Cortex of kidney (tissue), 1 donor: ENCODE measurements at places on chromosomes 7 and 10.

DNA sequence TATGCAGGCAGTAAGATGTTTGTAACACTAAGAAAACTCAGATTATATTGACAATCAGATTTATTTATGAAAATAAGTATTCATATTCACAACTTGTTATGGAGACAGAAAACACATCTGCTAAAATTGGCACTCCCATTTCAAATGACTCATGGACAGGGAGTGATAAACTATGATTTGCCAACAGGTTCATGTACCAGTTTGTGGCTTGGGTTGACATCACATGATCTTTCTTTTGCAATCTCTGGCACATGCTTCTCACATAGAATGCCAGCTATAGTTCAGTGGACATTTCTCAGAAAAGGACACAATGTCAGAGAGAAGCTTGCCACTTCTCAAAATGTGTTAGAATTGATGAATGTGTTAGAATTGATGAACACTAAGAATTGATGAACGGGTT, 663.2 kb upstream of the ANKRD30A start:
- DNase-seq = no peak

DNA sequence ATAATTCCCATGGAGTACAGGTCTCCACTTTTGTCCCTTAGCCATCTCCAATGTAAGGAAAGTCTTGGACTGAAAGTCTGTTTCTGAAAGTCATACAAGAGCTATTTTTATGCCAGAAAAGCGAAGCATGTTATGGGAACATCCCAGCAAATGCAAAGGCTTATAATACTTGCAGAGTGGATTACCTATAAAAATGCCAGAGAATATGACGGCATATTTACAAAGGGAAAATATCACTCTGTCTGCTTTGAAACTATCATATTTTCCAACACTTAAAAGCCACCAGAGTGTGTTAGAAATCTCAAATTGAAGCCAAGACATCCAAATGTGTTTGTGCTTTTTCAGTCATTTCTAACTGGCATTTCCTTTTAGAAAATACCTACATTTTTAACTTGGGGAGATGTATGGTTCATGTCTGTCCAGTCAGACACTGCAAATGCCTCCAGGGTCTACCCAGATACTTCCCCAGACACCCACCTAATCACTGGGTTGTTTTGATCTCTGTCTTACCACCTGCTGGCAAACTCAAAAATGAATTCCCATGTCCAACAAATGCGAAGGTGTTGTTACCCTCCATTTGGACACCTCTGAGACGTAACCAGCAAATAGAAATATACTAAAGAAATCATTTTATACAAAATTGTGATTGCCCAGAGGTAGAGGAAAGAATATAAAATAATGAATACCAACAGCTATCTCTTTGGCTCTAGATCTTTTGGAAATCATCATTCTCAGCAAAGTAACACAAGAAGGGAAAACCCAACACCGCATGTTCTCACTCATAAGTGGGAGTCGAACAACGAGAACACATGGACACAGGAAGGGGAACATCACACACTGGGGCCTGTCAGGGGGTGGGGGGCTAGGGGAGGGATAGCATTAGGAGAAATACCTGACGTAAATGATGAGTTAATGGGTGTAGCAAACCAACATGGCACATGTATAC, 1.2 kb downstream of the ITIH2 start:
- DNase-seq = no peak

DNA sequence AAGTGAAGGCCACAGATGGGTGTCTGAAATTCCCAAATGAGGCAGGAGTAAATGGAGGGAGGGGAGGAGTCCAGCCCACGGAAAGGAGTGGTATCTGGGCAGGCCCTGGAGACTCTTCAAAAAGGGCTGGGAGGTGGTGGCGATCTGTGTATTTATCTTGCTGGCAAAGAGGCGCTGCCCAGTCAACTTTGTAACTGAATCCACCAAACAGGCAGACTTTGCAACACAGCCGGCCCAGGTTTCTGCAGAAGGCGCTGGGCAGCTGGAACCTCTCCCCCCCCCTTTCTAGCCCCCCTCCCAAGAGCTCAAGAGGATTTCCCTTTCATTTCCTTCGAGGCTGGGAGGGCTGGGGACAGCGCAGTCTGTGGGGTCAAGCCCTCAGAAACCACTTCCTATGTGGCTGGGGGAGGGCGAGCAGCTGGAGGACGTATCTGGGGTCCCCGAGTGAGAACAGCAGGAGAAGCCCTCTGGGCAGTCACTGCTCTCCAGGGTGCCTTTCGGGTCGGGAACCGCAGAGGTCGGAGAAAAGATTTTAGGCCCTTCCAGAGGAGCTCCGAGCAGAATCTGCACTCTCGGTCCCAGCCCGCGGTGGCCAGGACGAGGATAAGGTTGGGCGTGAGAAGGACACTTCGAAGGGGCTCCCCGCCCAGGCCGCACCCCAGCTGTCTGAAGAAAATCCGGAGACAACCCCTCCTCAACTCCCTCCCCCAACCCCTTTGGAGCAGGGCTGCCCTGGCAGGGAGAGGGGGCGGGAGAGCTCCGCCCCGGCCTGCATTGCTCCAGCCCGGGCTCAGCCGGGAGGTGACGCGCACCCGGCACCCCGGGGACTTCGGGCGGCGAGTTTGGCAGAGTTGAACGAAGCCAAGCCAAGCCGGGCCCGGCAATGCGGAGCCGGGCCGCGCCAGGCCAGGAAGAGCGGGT, 965 bp downstream of the ZCCHC24 start:
- DNase-seq = no peak

GRCh38 chr10:113743594-113743993, 7.9 kb upstream of the PLEKHS1 start:
- DNase-seq = no peak

DNA sequence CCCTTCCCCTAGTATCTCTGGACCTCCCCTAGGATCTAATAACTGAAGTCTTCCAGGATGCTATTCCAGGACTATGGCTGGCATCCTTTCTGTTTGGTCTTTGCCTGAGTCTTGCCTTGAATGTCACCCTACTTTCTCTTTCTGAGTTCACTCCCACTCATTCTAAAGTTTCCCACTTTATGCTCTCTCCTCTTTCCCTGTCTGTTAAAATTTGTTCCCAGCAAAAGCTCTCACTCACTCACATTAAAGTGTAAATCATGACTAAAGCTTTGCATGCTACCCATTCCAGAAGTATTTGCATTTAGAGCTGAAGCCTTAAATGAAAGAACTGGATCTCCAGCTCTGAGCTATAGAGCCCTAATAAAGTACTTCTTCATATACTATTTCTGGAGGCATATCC, 42.1 kb upstream of the RAPGEF5 start:
- DNase-seq = no peak

GRCh38 chr7:104800307-104800706, 213.7 kb upstream of the KMT2E start:
- no peak for DNase-seq

DNA sequence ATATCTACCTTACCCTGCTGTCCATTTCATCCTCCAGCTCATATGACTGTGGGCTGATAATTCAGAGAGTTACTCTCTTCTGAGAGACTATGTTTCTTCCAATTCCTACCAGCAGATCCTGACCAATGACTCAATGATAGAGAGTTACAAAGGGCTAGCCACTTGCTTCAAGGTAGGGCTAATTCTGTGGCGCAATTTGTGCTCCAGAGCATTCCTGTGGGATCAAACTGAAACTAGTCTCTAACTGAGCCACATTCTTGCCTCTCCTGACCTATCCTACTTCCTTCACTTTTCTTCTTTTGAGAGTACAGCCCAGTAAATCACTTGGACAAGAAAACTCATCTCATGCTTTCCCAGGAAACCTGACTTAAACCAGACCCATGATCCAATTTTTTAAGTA, 17.9 kb upstream of the ASZ1 start:
- no peak for DNase-seq

GRCh38 chr10:49231086-49231820, 43.1 kb upstream of the TMEM273 start:
- no peak for DNase-seq

- no peak for DNase-seq
Observed at GRCh38 chr10:17147884-17148489, 18.4 kb upstream of the CUBN start.

DNA sequence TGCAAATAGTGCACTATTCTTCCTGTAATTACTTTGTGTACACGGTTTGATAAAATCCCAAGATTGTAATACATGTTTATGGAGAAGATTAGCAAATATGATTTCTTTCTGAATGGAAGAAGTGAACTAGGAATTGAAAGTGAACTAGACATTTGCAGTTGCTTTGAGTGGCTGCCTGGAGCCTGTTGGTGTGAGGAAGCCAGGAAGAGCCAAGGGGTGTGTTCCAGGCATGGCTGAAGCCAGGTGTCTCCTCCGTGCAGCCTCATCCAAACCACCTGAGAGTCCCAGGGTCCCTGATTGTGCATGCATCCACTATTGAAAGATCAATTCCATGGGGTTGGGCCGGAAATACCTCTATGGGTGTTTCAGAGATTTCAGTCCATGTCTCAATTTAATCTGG, 253.1 kb upstream of the SHH start:
- DNase-seq = no peak

- DNase-seq = no peak
Observed at GRCh38 chr10:2948127-2948854, 119.1 kb upstream of the PFKP start.

DNA sequence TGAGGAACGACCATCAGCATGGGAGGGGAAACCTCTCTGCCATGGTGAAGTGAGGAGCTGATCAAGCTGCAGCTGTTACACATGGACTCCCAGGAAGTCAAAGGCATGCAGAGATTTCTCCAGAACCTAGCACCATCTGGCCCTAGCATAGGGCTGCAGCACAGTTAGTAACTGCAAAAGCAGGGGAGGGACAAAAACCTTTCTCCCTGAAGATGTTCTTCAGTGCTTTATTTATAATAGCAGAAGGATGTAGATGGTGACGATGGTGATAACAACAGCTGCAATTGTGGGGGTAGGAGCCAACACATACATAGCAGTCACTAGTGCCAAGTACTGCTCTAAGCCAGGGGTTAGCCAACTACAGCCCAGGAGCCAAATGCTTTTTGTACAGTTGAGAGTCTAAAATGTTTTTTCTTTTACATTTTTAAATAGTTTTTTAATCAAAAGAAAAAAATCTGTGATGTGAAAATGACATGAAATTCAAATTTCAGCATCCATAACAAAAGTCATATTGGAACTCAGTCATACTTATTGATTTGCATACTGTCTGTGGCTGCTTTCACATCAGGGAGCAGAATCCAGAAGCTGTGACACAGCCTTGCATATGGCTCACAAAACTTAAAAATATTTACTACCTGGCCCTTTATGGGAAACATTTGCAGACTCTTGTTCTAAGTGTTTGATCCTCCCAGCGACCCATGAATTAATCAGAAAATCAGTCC, 299.5 kb downstream of the ELMO1 start:
- DNase-seq = no peak

DNA sequence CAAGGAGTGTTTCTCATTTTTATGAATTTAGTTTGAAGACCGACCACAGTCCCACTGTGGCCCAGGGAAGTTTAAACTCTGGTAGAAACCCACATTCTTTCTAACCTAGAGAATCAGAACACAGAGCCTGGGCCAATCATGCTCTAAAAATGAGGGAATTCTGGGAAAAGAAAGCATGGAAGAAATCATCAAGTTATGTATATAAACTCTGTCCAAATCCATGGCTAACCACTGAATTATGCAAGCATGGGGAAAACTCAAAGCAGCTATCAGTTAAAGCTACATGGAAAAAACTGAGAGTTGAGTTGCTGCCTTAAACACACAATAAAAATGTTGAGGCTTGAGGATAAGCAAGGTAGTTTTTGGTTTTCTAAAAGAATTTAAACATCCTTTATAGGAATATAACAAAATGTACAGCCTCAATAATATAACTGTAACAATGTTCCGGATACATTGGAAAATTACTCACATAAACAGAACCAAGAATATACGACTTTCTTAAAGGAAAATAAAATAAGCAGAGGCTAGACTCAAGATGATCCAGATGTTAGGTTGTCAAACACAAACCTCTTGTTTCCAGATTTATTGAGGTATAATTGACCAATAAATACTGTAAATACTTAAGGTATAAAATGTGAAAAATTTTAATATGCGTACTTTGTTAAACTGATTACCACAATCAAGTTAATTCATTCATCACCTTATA, 311.2 kb upstream of the GNAI1 start:
- no peak for DNase-seq

DNA sequence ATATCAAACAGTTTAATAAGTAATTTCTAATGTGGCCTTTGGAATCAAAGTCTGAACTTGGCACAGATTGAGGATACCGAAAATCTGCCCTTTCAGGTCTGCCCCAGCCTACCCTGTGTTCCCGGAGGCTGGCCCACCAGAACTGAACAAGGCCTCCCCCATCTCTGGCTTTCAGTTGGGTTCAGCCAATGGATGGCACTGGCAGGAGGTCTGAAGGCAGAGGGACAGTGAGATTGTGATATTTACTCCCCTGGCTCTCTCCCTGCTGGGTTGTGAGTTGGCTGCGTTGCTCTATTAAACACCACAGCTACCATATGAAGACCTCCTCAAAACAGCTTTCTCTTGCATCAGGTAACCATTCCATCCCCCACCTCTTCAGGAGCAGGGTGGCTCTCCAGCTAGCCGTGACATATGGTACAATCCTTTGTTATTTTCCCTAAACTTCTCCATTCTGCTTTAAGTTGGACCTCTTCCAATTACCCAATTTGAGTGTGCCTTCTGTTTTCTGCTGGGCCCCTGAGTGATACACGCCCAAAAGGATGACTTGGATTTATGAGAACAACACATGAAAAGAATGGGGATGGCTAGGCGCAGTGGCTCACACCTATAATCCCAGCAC, 28.1 kb downstream of the DNMBP start:
- no peak for DNase-seq

DNA sequence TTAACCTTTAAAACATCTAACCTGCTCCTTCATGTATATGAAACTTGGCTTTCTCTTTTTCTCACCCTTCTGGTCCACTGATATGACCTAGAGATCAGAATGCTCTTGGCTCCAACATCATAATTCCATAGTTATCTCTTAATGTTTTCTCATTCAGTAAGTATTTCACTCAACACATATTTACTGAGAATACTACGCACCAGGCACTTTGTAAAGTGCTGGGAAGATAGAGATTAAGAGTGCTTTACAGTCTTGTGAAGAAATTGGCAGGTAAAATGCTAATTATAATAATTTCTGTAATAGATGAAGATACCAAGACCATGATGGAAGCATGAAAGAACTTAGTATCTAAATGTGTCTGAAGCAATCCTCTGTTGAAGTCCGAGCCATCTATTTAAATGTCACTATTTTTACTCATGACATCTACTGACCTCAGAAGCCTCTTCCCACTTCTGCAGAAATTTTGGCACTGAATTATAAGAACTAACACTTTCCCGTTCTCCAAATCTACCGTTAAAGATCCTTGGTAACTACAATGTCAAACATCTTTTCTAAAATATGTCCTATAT, 116.2 kb downstream of the HBP1 start:
- no peak for DNase-seq

DNA sequence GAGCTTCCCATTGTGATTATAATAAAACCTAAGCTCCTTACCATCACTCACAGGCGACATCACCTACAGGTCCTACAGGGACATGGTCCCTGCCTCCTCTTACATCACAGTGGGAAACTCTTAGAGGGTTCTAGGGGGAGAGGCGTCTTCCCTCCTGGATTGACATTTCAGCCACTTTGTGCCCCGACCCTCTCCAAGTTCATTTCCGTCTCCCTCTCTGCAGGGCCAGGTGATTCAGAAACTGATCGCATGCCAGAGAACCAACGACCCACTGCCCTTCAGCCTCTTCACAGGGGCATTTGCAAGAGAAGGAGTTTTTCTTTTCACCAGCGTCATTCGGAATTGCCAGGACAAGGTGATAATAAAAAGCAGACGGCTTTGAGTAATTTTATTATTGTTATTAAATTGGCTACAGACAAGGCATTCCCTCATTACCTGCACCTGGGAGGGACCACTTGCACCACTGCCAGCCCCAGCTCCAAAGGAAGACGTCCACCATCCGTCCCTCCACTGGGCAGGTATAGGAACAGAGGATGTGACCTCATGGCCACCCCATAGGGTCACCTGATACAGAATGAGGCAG, 85.8 kb upstream of the CUX1 start:
- DNase-seq = no peak
